ENCODE measurements at places on chromosomes 4 and X. TPM values are rescaled to one million over a fixed set of nuclear protein-coding genes. Genes with fewer than 3 reads are reported as not detected.

DNA sequence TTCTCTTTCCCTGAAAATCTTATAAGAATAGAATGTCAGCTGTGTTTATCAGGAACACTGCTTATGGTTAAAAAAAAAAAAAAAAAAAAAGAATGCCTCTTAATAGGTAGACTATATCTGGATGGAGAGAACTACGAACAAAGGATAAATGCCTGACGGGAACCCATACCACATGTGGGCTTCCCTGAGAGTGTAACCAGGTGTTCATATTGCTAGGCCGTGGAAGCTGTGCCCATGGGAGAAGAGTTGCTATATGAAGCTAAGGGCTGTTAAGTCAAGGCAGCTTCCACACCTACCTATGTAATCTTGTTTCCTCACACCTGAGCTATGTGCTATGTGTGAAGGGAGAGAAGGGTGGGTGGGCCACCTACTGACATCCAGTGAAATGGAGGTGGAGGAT is 27.3 kb downstream of the TMEM184C start:
- DNase-seq, result no peak

- DNase-seq, result no peak
Measured at GRCh38 chr4:70619288-70619687, 9.3 kb upstream of the ENAM start.

GRCh38 chr4:32462944-32463343 is 1742.8 kb downstream of the PCDH7 start:
- DNase-seq, result no peak

DNA sequence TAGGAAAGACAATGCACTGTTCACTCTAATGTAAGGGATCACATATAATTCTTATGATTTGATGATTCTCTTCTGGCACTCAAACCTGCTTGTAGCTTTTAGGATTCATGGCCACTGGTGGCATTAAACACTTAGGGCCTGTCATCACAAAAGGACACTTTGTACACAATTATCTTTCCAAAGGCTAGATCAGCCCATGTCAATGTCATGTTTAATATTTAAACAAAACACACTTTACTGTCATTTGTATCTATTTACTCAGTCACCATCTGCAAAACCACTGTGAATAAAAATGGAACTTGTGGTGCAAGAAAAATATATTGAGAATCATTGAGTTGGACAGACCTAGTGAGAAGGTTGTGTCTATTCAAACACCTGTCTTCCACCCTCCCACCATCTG is 83.6 kb upstream of the TTC29 start:
- DNase-seq, result no peak

DNA sequence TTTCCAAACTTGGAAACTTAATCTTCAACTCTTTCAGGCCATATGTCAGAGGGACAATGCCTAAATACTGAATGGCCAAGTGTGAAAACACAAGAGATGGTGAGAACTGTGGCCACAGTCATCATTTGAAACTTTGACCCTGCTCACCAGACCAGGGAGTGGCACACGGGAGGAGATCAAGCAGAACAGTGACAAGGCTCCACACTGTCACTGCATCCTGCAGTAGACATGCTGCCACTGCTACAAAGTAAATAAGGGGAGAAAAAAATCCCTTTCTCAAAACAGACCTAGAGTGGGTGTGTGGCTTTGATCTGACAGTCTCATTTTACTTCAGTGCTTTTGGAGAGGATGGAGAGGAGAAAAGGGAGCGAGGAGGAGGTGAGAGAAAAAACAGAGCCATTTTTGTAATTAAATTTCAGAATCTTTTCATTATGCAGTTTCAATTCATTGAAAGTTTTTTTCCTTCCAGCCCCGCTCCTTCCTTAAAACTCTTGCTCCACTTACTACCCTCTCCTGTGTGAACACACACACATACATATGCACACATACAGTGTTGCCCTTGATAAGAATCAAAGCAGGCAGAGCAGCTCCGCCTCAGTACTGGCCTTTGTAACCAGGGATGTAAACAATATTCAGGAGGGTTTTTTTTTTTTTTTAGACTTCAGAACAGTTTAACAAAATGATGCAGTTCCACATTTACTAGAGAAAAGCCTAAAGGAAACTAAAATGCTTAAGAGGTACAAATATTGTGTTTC is 34.4 kb downstream of the NEXMIF start:
- no peak for DNase-seq

- no peak for DNase-seq
Measured at GRCh38 chr4:101199507-101200285, 147.6 kb downstream of the PPP3CA start.

DNA sequence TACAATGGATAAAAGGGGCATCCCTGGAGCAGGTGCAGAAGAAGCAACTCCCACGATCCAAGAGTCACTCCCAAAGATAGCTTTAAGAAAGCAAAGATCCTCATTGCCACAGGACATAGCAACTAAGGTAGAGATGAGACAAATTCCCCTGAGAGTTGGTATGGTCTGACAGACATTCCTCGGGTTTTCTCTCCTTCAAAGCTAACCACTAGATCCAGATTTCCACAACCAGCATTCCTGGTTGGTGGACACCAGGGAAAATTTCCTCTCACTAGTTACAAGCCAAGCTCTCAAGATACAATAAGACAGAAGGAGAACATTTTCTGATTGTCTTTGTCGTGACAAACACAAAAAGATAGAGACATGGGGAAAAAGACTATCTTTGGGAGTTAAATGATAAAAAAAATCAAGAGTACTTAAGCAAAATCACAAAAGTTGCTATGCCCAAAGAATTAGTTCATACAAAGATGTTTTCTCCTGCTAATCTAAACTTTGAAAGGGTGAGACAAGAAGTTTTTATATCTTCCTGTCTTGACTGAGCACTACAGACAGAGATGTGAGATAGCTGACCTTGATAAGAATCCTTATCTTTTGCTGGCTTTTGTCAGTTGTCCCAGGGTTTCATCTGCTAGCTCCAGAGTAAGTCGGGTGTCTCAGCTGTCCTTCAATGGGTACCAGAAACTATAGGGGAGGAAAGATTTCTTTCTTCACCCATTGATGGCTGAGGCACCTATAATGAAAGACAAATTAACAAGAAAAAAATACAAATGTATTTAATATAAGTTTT is 200.5 kb downstream of the CENPC start:
- no peak for DNase-seq

DNA sequence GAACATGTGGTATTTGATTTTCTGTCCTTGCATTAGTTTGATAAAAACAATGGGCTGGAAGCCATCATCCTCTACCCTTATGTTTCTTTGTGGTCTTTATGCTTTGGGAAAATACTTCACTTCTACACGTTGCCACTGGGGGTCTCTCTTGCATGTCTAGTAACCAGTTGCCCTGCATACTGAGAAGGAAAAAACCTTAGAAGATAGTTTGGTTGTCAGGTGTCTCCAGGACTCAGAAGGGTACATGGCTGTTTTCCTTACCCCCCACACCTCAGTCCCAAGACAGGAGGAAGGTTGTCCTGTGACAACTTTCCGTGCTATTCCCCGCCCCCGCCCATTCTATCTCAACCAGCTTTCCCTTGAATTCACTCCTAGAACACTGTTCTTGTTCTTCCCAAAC is 62.1 kb upstream of the LANCL3 start:
- no peak for DNase-seq

DNA sequence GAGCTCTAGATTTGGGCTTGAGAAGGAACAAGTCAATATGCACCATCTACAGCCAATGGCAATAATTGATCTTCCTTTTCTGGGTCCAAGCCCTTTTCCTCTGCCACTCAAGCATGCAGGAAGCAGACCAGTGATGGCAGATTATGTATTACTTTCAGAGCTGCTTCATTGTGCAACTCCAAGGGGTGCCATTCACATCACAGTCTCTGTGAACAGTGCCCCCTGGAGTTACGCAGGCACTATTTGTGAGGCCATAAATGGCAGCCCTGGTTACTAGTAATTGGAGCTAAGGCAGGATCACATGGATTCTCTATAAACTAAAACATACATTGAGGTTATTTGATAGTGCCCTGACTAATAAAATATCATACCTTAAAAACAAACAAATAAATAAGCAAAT is 313.4 kb upstream of the SLC7A11 start:
- no peak for DNase-seq

DNA sequence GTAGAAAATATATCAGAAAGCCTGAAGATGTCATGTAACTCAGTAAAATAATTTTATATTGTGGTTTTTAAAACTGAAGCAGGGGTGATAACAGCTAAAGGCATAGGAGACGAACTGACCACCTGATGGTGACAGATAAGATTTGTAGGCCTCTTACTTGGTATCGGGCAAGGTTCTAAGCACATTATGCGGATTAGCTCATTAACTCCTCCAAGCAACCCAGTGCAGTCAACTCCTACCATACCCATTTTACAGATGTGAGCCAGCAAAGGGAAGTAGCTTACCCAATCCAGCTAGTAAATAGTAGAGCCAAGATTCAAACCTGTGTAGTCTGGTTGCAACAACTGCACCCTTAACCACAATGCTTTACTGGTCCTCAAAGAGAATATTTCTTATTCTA is 62.1 kb downstream of the CC2D2A start:
- no peak for DNase-seq

GRCh38 chr4:137213372-137214173 is 318.7 kb downstream of the PCDH18 start:
- DNase-seq, result no peak

DNA sequence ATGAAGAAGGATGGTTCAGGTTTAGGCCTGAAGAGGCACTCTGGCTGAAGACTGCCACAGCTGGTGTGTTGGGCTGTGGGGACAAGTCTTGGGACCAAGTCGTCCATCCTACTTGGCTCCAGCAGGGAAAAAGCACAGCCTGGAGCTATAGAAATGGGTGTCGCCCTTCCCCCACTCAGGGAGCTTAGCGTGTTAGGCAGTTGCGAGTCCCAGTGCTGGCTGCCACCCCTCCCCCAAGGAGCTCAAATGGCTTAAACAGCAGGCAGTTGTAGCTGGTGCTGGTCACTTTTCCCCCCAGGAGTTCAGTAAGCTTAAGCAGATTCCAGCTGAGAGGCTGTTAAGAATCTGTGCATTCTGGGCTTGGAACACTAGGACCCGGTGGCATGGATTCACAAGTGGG is 319.5 kb upstream of the POF1B start:
- DNase-seq, result no peak

DNA sequence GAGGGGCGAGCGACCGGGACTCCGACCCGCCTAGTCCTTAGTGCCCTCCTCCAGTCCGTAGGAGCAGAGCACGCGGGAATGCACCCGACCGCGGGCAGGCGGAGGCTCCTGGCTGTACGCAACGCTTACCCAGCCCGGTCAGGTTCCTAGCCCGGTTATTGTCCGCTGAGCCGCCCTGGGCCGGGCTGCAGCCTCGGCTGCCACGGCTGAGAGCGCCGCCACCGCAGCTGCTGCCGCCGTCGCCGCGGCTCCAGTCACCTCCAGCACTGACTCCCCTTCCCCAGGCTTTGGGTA is at the start of gene AMER1:
Gene AMER1, minus strand, starts transcription at position 268 of the 294 bp plus-strand sequence. CDS start 12,422 bp downstream, outside the sequence.
- DNase-seq, result no peak

- DNase-seq, result no peak
Measured at GRCh38 chrX:72297953-72298730, 7.6 kb downstream of the CITED1 start.

- DNase-seq, result no peak
Measured at GRCh38 chrX:123740006-123740405, 7.2 kb upstream of the THOC2 start.

DNA sequence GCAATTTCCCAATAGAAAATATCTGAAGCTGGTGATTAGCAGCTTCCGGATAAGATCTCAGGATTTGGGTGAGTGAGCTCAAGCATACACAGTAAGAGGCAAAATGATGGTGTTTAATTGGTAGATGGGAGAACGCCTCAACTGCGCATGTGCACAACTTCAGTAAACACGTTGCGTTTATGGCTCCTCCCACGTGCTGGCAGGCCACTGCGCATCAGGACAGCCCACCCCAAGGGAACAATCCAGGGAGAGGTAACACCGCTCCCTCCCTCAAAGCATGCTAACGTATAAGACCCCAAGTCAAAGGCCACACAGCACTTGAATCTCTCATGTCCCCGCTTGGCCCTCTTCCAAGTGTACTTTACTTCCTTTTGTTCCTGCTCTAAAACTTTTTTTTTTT is 10.3 kb upstream of the CENPU start:
- no peak for DNase-seq

MAGEA11 gene
- not detected for polyA plus RNA-seq

WAS gene
- 4.2 TPM for polyA plus RNA-seq

ING2 gene
- polyA plus RNA-seq, result 15.3 TPM
